ENCODE measurements at places on chromosomes 1 and 21.

DNA sequence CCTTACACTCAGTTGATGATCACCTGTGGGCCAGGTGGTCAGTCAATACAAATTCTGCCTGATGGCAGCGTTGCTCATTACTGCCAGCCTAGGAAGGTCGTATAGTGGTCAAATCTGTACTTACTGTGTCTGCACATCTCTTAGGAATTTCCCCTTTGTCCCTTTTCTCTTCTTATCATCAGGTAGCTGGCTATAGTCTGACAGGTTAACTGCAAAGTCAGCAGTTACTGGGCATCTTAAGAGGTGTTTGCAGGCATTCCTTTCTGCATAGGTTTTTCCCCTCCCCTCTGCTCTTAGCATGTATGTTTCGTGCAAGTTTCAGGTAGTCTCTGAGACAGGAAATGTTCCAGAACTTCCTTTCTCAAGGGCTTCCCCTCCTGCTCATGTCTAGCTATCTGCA, 298.7 kb downstream of the LRRIQ3 start:
- no peak for DNase-seq

- DNase-seq, result no peak
These were observed 6.1 kb upstream of the GJB3 start for GRCh38 chr1:34774957-34775356.

GRCh38 chr1:206606867-206607266, 5.4 kb downstream of the EIF2D start:
- DNase-seq, result peak; percentile 39

- DNase-seq, result no peak
These were observed 144.2 kb downstream of the VAV3 start for GRCh38 chr1:107820801-107821200.

DNA sequence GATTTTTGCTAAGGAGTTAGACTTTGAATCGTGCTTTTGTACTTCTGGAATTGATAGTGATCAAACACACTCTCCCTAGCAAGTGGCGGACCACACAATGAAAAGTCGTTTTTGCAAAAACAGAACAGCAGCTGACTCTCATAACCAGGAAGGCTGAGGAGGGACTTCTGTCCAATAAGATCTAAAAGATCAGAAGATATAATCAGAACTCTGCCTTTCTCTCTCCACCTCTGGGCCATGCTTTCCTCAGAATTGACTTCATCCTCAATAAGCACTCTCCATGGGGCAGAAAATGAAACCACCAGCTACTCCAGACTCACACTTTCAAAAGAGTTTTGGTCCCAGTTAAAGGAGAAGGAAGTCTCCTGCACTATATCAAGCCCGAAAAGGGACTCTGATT, 55.3 kb upstream of the SAMD13 start:
- no peak for DNase-seq

DNA sequence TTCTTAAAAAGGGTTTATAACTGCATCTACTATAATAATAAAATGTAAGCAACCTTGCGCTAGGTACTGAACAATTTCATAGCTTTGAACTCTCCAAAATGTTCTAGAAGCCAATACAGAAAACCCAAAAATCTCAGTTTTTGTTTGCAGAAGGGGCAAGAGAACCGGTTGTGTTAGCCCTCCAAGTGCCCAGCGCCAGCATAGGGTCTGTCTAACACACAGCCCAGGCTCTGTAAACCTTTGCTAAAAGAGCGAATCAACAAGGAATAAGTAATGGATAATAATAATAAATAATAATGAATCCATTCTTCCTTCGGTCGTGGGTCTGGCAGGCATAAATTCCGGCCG, 333 bp upstream of the CHAF1B start:
- no peak for DNase-seq

- no peak for DNase-seq
These were observed 60.4 kb downstream of the KCNN3 start for GRCh38 chr1:154809436-154810413.

DNA sequence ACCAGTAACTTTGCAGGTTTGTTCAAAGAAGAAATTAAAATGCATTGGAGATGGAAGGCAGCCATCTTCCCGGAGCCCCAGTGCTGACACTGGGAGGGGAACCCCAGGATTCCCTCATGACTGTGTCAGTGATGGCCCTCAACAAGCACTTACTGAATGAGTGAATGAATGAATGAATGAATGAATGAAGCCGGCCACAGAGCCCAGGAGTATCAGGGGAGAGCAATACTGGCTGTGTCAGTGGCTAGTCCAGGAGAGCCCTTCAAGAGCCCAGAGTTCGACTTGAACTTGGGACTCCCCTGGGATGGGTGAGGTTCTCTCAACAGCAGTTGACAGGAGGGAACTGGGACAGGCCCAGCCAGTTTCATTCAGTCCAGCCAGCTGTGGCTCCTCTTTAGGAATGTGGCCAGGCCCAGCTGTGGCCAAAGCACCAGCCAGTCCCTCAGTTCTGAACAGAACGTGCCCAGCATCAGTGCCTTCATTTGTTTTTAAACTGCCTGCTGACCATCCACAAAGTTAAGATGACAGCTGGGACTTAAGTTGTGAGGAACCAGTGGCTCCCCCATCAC, 9.2 kb upstream of the ERG start:
- DNase-seq, result no peak

- DNase-seq, result no peak
These were observed 31.9 kb upstream of the UTS2 start for GRCh38 chr1:7884757-7885156.

- DNase-seq, result no peak
These were observed 105.8 kb downstream of the SLC16A1 start for GRCh38 chr1:112850034-112850757.

DNA sequence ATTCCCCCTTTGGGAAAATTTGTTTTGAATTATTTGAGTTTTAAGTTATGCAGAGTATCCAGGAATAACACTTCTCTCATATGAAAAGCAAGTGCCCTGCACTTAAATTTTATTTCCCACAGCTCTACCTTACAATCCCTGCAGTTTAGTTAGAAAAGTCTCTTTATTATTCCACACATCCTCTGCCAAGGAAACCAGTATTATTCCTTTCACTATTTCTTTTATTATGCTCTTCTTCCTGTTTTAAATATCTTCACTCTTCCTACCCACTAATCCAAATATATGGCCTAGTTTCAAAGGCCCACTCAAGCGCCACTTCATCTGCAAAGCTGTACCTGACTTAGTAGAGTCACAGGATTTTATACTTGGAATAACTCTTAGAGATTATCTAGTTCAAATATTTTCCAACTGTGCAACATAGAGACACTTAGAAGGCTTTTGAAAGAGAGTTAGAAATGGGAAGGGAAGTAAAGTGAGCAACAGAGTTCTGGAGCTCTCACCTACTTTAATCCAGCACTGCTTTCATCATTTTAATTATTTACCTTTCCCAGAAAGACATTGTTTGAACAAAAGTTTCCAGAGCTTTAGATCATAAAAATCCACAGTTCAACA, 97.2 kb upstream of the LYPLAL1 start:
- DNase-seq, result no peak

- DNase-seq, result peak; percentile 68
These were observed 19.2 kb upstream of the EVA1B start for GRCh38 chr1:36342426-36343185.

GRCh38 chr1:30190511-30191153, 532.8 kb downstream of the MATN1 start:
- no peak for DNase-seq

- DNase-seq, result no peak
These were observed 519.5 kb upstream of the CAMK1G start for GRCh38 chr1:209063767-209064659.

DNA sequence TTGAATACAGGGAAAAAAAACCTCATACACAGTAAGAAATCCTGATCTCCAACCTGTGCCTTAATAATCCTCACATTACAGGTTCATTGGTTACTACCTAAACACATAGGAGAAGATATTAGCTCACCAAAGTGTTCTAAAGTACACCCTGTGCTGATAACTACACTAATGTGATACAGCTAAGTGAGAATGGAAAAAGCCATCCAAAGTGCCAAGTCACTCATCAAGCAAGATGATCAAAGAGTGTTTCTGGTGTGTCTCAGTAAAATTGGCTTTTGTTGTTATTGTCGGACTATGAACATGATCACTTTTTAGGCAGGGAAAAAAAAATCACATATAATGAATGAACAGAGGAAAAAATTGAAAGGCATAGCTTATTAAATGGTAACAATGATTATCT, 31.4 kb downstream of the EPS15 start:
- no peak for DNase-seq

- no peak for DNase-seq
These were observed 2.7 kb upstream of the RAB29 start for GRCh38 chr1:205777994-205778393.

DNA sequence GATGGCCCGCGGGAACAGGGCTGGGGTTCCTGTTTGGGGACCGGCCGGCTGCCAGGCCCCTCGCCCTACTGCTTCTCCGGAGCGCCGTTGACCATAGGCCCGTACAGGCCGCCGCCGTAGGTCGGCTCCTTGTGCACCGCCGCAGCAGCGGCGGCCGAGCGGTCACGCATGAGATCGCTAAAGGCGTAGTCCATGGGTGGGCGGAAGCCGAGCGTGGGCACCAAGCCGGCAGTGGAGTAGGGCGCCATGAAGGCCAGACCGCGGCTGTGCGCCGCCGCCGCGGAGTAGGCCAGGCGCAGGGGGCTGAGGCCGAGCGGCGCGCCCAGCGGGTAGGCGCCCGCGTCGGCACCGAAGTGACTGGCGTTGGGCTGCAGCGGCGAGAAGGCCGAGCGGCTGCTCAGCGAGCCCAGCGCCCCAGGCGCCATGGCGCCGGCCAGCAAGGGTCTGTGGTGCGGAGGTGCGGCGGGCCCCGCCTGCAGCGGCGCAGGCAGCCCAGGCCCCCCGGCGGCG, 4.6 kb downstream of the DMRTA2 start:
- no peak for DNase-seq

DNA sequence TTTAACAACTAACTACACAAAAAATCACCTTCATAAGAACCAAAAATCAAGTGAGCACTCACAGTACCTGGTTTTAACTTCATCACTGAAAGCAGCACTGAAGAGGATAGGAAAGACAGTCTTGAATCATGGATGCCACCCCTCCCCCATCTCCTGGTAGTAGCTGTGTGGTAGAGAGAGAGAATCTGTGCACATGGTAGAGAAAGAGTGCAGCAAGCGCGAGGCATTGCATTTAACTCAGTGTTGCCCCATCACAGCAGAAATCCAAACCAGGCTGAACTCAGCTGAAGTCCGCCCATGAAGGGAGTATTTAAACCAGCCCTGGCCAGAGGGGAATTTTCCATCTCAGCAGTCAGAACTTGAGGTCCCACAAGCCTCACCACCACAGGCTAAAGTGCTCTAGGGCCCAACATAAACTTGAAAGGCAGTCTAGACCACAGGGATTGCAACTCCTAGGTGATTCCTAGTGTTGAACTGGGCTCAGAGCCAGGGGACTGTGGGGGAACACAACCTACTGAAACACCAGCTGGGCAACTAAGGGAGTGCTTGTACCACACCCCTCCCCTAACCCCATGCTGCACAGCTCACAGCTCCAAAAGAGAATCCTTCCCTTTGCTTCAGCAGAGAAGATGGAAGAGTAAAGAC, 38.4 kb downstream of the VAV3 start:
- DNase-seq, result no peak

DNA sequence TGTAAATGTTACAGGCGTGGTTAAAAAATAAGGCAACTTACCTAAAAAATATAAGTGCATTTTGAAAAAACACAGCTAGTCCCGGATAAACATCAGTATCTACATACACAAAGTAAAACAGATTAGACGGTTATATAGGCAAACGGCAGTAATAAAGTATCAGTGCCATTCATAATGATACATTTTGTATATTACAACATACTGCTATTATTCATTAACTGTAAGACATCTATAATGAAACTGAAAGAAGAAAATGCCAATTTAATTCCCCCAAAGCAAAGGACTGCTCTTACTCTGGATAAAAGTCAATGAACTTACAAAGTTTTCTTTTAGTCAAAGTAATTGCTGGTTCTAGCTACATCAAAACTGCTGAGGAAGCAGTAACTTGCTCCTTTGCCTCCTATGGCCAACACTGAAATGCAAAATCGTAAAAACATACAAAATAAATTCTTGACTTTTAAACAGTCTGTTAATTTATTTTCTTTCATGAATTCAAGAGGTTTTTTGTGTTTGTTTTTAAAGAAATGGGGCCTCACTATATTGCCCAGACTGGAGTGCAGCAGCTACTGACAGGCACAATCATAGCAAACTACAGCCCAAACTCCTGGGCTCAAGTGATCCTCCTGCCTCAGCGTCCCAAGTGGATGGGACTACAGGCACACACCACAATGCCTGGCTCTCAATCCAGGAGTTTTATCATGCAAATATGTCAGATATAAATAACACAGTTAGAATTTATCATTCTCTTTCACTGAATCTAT, 23.9 kb downstream of the TMEM50B start:
- DNase-seq, result no peak

- no peak for DNase-seq
These were observed 13.8 kb upstream of the FCGR2A start for GRCh38 chr1:161491472-161491871.

GRCh38 chr21:42340187-42341050, 10.4 kb downstream of the TFF2 start:
- DNase-seq, result peak; percentile 37

GRCh38 chr1:17016317-17016661, 4.6 kb upstream of the ATP13A2 start:
- no peak for DNase-seq

DNA sequence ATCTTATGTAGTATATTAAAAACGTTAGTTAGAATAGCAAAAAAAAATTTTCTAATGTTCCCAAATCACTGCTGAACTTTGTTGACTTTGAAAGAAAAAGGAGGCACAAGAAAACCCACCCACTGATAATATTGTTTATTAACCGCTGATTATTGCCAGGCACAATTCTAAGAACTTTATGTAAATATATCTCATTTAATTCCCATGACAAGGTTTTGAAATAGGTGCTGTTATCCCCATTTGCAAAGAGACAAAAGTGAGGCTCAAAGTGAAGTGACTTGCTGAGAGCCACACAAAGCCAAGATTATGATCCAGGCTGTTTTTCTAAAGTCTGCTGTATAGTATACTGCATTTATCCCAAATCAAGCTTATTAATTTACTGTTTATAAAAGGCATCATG, 56.4 kb downstream of the SASS6 start:
- DNase-seq, result no peak
